ENCODE measurements at places on chromosomes 7 and 10.

DNA sequence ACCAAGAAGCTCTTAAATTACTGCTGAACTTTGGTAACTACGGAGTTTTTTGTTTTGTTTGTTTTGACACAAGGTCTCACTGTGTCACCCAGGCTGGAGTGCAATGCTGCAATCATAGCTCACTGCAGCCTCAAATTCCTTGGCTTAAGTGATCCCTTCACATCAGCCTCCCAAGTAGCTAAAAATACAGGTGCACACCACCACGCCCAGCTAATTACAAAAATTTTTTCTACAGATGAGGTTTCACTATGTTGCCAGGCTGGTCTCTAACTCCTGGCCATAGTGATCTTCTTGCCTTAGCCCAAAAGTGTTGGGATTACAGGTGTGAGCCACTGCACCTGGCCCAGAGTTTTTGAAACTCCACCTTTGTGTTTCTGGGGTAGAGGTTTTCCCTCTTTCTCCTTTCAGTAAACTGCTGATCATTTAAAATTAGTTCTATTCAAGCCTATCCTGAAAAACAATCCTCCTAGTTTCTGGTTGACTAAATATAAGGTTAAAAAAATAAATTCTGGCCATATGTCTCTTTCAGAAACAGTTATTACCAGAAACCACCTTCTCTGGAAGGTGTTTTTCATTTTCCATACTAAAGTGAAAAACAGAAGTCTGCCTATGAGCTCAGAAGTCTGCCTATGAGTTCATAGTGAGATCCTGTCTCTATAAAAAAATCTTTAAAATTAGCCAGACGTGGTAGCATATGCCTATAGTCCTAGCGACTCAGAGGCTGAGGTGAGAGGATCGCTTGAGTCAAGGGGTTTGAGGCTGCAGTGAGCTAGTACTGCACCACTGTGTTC is 63.9 kb downstream of the VOPP1 start:
- no peak for DNase-seq

DNA sequence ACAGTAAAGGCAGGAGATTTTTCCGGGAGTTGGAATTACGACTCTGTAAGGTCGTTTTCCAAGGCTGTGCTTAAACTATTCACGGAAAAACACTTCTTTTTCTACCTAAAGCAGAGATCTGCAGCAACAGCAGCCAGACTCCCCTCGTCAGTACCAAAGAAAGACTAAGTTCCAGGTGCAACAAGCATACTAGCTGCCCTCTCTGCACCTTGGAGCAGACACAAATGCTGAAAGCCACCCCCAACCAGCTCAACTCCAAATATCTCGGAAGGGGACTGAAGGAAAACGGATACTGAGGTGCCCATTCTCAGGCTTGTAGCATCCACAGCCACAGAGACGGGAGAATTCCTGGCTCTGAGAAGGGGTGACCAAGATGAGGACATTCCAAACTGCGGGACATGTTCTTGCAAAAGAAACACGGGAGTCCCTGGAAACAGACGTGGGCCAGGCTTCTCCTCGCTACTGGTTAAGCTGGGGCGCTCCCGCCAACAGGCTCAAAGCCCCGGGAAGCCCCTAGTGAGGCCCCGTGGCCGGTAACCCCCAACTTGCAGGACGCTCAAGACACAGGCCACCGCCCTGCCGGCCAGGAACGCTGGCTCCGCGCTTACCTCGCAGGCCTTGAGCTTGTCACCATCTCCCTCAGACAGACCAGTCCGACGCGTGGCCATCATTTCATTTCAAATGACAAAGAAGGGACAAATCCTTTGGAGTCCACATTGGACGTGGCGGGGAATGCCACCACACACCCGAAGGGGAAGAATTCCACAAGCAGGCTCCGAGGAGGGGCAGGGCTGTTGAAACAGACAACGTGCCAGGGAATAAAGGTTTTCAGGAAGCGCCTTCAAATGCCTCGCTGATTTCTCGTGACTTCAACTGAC is 2.2 kb downstream of the ARHGAP21 start:
- DNase-seq: peak; percentile 51

GRCh38 chr7:44891372-44891771 is 6.0 kb upstream of the PURB start:
- no peak for DNase-seq

DNA sequence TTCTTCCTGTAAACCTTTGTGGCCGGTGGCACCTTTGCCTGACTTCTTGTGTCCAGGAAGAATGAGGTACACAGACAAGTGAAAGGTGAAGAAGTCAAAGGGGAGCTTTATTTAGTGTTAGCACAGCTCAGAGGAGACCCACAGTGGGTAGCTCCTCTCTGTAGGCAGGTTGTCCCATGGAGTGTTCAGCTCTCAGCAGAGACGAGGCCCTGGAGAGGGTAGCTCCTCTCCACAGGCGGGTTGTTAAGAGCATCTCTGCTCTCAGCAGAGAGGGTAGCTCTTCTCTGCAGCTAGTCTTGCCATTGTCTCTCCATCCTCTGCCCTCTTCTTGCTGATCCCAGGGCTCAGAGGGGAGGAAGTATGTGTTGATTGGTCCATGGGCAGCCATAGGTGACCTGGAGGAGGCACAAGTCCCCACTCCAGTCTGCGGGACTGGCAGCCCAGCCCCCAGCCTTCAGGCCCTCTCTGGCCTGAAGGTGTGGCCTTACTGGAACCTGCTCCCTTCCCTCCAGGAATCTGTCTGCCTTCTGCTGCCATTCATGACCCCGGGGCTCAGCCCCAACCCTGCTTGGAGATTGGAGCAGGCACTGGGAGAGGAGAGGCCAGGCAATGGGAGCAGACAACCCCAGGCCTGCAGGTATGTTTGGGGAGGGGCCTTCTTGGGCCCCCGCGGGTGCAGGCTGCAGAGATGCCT is 24.5 kb downstream of the HHEX start:
- no peak for DNase-seq

GRCh38 chr7:108407676-108408075 is 48.6 kb downstream of the NRCAM start:
- DNase-seq: no peak

DNA sequence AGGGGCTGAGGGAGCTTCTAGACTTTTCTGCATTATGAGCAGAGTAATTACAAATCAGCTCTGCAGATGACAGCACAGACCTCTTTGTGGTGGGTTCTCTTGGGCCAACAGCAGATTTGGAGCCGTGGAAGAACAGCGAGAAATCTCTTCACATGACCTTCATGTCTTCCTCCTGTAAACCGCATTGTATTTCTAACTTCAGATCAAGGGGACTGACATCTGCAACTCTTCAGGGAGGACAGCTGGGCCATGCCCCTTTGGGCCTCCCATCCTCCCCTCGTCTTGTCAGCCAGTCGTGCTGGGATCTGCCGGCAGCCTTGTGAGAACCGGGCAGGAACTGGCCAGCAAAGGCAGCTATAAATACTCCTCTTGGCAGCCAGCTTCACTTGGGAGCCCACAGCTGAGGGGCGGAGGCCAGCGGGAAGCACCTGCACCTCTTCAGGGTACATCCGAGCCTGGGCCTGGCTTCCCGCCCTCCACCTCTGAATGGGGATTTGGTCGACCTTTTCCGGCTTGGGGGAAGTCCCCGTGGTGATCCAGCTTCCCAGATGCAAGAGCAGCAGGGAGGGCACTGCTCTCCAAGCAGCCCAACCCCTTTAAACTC is 54.7 kb downstream of the STEAP1B start:
- DNase-seq: no peak

- no peak for DNase-seq
Observed at GRCh38 chr7:79624336-79624735, 170.9 kb upstream of the MAGI2 start.

DNA sequence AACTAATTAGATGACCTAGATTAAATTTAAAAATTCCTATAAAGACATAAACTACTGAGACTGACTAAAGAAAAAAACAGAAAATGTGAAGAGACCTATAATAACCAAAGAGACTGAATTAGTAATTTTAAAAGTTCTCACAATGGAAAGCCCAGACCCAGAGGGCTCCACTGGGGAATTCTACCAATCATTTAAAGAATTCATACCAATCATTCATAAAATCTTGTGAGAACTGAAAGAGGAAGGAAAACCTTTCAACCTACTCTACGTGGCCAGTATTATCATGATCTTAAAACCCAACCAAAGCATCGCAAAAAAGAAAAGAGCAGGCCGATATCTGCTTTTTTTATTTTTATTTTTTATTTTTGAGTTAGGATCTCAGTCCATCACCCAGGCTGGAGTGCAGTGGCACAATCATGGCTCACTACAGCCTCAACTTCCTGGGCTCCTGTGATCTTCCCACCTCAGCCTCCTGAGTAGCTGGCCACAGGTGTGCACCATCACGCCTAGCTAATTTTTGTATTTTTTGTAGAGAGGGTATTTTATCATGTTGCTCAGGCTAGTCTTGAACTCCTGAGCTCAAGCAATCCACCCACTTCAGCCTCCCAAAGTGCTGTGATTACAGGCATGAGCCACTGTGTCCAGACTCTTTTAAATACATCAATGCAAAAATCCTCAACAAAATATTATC is 48.6 kb downstream of the DGKI start:
- no peak for DNase-seq

GRCh38 chr10:31042670-31043069 is 11.0 kb upstream of the ZNF438 start:
- DNase-seq: no peak
